ENCODE measurements at places on chromosomes 4 and X.

GRCh38 chr4:18033111-18034085, 11.8 kb upstream of the LCORL start:
- DNase-seq, result no peak

DNA sequence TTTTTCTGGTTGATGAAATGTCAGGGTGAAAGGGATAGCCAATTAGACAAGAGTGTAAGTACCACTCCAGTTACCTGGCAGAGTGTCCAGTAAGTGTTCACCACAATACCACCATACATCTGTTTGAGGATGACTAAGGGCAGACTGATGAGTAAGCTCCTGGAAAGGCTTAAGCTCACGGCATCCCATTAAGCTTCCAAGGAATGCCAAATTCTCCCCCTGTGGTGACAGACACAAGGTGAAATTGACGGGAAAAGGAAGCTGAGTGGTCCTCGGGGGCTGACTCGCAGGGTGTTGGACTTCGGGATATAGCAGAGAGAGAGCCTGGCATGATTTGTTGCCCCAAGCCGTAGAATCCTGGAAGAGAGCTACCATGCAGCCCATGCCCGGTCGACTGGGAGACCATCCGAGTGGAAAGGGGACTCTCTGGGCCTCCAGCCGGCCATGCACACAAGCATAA, 7.6 kb upstream of the BST1 start:
- peak; percentile 96 for DNase-seq

DNA sequence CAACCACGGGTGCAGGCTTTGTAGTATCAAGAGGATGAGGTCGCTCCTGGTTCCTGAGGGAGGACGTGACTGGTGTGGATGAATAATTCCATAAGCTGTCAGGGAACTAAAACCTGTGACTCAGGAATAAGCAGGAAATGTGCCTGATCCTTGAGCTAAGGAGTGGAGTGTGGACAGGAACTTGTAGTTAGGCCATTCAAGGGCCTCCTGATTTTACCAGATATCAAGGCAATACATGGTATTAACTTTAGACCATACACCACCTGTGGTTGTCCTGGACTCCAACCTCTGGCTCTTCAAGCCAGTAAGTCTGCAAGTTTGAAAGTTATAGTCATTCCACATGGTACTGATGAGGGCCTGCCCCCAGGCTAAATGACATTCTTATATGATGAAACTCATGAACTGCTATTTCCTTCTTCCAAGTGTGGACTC, 12.1 kb upstream of the ING2 start:
- peak; percentile 95 for DNase-seq

DNA sequence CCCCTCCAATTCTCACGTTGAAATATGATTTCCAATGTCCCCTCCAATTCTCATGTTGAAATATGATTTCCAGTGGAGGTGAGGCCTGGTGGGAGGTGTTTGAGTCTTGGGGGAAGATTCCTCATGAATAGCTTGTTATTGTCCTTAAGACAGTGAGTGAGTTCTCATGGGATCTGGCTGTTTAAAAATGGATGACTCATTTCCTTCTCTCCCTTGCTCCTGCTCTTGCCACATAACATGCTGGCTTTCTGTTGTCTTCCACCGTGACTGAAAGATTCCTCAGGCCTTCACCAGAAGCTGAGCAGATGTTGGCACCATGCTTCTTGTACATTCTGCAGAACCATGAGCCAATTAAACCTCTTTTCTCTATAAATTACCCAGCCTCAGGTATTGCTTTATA, 346.8 kb upstream of the TECRL start:
- DNase-seq, result no peak

GRCh38 chrX:24099394-24099793, 44.6 kb downstream of the EIF2S3 start:
- DNase-seq, result no peak

DNA sequence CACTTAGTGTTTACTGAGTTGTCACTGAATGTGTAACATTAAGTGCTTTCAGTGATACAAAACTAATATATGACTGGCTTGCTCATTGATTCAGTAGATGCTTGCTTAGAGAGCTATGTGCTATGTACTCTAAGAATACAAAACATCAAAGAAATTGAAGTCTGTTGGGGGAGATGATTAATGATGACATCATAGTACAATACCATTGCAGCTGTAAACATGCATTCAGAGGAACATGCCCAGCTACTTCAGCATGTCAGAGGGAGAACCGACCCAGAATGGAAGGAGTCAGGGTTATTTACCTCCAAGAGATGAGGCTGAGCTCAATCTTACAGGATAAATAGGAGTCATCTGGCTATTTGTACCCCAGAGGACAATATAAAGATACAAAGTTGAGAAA, 290.8 kb downstream of the TENM3 start:
- DNase-seq, result peak; percentile 50

GRCh38 chrX:46929439-46930261, 17.4 kb downstream of the JADE3 start:
- peak; percentile 67 for DNase-seq

DNA sequence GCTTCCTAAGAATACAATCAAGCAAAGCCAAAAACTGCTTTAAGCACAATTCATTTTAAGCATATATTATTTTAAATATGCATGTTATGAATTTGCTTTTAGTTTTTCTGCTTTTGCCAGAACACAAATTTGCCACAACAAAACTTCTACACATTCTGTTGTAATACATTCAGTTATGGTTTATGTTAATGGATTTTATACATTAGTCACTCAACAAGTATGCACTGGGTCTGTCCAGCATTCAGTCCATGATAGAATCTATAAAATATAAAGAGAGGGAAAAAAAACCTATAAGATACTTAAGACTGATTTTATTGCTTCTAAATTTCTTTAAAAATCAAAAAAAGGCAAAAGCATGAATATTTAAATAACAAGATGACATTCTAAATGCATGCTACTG, 22.2 kb downstream of the IQCM start:
- peak; percentile 43 for DNase-seq
